Activated naive CD8-positive, alpha-beta T cell treated with anti-CD3 and anti-CD28 coated beads for 36 hours (primary cell): ENCODE measurements at places on chromosomes 1 and 21. TPM values are rescaled to one million over a fixed set of nuclear protein-coding genes. Genes with fewer than 3 reads are reported as not detected.

- DNase-seq = no peak
Measured at GRCh38 chr1:214141486-214141885, 139.5 kb upstream of the SMYD2 start.

GRCh38 chr1:47545912-47546483, 108.2 kb downstream of the FOXD2 start:
- no peak for DNase-seq

DNA sequence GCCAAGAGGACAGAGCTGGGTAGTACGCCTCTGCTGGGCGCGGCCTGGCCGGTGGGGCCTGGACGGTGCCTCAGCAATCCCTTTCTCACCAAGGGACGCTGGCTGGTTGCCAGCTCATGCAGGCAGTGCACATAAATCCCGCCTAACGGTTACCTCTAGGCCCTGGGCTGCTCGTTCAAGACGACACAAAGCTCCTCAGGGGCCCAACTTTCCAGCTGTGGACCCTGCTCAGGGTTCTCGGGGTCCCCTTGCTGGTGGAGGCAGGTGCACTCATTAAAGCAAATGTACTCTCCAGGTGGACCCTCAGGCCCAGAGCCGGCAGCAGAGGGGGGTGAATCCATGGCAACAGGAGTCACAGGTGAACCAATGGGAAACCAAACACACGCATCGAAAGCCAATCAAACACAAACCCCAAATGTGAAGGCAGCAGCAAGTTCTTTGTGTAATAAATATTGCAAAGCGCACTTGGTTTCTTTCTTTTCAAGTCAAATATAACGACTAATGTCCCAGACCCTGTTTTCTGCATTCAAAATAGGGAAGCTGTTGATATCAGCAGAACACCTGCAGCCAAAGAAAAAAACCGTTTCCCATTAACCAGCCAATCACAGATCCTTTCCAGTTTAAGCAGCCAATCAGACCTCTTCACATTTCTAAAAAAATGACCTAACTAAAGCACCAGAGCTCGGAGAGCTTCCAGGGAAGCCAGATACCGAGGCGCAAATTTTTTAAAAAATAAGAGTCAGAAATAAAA, 26.1 kb upstream of the CLSTN1 start:
- no peak for DNase-seq

- no peak for DNase-seq
Measured at GRCh38 chr1:31373897-31374486, 1.1 kb upstream of the FABP3 start.

DNA sequence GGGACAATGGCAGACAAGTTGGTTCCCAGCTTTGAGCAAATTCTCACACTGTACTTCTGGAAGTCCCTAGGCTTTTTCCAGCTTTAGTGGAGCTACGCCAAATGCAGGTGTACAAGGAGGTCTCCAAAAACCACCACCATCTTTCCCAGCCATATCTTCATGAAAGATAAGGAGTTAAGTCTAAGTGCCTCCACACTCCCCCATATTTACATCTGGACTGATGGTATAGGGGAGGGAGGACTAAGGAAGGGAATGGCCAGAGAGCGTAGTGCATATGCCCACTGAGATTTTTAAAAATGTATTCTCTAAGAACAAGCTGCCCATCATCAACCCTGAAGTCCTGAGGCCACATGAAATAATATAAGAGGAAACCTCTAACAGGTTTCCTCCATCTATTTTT, 161.3 kb downstream of the TGFBR3 start:
- no peak for DNase-seq

LMX1A gene
- total RNA-seq = not detected

PDC gene
- not detected for total RNA-seq

MIXL1 gene
- total RNA-seq = 0.10 TPM

SH2D1B gene
- total RNA-seq = not detected

PIK3R3 gene
- 1.1 TPM for total RNA-seq

CELA3B gene
- not detected for total RNA-seq

SPATA21 gene
- not detected for total RNA-seq
